ENCODE measurements at places on chromosomes 12 and 14.

DNA sequence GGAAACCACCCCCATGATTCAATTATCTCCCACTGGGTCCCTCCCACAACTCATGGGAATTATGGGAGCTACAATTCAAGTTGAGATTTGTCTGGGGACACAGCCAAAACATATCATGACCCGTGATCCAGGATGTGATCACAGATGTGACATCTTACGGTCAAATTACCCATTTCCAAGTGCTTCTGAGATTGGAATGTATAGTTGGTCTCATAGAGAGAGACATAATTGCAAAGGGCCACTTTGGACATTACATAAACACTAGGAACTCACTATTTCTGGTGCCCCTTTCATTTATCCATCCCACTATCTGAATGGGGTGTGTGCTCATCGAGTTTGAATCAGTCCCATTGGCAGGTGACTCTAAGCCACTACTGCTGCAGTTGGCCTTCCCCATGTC, 204.5 kb downstream of the PHLDA1 start:
- no peak for DNase-seq

GRCh38 chr12:30970559-30971197, 44.1 kb downstream of the TSPAN11 start:
- DNase-seq = no peak

- DNase-seq = no peak
These were observed 2.4 kb downstream of the PRKD1 start for GRCh38 chr14:29925101-29925722.

- DNase-seq = no peak
These were observed 1.5 kb downstream of the HIF1A start for GRCh38 chr14:61696753-61697318.

GRCh38 chr12:118319627-118320026, 53.1 kb downstream of the TAOK3 start:
- no peak for DNase-seq

DNA sequence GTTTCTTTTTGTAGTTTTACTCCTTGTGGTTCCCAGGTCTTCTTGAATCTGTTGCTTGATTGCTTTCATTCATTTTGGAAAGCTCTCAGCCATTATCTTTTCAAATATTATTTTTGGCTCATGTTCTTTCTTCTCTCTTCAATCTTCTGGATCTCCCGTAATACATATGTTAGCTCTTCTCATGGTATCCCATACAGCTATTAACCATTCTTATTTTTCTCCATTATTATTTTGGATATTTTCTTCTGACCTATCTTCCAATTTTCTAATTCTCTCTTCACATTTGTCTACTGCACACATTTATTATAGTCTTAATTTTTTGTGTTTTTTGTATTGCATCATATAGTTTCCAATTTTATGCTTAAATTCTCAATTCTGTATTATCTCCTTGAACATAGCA, 123.9 kb upstream of the ARID2 start:
- no peak for DNase-seq

- DNase-seq = no peak
These were observed 12.0 kb downstream of the CLSTN3 start for GRCh38 chr12:7142056-7142644.

- DNase-seq = no peak
These were observed 30.4 kb downstream of the RAP1B start for GRCh38 chr12:68641138-68641537.

GRCh38 chr12:130698106-130698505, 18.0 kb downstream of the RIMBP2 start:
- no peak for DNase-seq

DNA sequence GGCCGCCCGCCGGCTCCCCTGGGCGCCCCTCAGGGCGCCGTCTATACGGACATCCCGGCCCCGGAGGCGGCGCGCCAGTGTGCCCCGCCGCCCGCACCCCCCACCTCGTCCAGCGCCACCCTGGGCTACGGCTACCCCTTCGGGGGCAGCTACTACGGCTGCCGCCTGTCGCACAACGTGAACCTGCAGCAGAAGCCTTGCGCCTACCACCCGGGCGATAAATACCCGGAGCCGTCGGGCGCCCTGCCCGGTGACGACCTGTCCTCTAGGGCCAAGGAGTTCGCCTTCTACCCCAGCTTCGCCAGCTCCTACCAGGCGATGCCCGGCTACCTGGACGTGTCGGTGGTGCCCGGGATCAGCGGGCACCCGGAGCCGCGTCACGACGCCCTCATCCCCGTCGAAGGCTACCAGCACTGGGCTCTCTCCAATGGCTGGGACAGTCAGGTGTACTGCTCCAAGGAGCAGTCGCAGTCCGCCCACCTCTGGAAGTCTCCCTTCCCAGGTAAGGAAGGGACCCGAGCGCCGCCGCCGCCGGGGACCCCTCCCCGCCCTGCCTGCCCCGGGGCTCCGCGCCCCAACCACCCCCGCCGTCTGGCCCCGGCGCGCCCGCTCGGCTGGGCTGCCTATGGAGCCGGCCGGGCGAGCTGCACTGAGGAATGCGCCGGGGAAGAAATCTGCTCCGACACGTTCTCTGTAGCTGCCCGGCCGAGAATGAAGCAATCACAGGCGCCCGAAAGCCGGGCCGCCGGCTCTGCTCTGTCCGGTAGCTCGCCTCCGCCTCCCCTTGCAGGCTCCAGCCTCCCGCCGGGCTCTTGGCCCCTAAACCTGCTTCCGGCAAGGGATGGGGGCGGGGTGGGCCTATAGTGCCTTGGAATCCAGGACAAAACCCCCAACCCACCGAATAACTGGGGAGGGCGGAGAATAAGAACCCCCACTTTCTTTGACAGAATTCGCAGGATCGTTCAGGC, 794 bp downstream of the HOXC13 start:
- DNase-seq = no peak

GRCh38 chr14:77268989-77269600, 1.9 kb downstream of the NGB start:
- DNase-seq = no peak

DNA sequence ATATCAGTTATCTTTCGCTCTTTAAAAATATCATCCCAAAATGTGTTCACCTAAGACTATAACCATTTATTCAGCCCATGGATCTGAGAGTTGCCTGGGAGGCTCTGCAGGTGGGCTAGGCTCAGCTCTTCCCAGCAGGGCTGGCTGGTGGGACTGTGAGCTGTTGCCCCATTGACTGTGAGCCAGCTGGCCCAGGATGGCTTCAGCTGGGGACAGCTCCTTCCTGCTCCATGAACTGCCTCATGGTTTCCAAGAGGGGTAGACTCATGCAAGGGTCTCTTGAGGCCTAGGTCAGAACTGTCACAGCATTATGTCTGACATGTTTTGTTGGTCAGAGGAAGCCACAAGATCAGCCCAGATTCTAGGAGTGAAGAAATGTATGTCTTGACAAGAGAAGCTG, 114.1 kb upstream of the E2F7 start:
- DNase-seq = no peak

GRCh38 chr12:97805146-97805545, 342.5 kb downstream of the RMST start:
- DNase-seq = peak; percentile 44

DNA sequence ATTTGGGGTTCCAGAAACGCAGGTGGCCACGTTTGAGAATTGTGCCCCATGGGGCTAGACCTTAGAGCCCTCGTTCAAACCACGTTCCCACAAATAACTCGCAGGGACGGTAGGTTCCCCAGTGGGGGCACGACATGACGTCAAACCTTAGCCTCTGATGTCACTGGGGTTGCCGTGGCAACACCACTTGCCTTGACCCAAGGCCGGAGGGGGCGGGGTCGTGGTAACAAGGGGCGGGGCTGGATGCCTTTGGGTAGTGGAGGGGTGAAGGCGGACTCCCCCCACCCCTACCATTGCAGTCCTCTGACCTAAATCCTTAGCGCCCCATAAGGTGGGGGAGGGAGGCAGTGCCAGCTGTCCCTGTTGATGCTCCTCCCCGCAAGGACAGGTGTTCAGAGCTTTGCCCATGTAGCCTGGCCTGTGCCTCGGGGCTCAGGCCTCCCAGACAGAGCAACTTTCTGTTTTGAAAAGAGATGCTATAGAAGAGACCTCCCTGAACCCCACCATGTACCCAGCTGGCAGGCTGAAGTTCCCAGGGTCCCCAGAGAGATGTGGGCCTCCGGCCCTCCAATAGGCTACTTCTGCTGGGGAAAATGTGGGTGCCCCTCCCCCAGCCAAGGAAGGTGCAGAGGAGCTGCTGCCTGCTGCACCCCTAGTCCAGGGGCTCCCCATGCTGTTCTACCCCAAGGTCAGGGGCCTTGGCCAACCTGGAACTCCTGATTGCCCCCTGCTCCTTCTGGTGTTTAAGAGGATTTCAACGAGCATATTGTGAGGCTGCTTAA, 1.9 kb downstream of the FAM222A start:
- no peak for DNase-seq

GRCh38 chr14:24399447-24399822, 632 bp downstream of the NYNRIN start:
- DNase-seq = no peak

- no peak for DNase-seq
These were observed 90.9 kb downstream of the SYNE3 start for GRCh38 chr14:95425369-95426115.

DNA sequence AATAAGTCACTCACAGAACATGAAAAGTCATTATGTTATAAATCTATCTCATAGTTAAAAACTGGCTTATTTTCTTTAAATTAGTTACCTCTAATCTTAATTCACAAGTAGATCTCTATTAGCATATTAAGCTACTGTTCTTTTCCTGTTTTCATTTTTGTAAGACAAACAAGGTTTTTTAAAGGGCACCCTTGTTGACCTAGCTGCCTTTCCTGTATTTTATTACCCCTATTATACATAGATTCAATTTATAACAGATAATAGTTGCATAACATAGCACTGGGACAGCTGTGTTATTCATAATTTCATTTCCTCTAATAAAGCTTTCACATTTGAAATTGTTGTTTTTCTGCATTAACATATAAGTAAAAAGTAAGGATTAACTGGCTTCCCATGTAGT, 1500.7 kb upstream of the FLRT2 start:
- DNase-seq = no peak

DNA sequence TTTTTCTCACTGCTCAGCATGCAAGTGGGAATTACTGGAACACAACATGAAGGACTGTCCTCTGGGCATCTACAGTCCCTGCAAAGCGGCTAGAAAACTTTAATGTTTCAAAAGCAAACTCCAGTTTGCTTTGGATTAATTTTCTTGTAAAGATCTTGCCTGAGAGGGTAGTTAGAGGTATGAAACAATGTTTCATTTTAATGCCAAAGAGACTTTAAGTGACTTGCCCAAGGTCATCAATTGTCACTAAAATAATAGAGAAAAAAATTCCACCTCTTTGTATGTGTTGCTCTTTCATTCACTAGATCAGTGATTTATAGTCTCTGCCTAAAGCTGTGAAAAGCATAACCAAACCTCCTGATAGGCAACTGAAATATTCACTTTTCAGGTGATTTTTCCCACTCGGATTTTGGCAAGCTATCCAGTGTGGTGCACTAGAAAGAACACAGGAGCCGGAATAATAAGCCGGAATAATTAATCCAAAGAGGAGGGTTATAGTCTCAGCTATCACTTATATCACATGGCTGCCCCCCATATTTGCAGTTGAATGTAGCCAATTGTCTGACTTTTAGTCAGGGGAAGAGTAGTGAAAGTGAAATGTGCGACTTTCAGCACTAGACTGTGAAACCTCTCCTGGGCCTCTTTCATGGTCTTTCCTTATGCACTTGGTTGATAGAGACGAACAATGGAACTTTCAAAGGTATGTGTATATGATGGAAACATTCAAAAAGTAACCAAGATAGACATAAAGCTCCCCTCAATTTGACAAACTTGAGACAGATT, 107.7 kb downstream of the SLC6A15 start:
- no peak for DNase-seq

GRCh38 chr12:96263449-96263902, 69.3 kb downstream of the ELK3 start:
- DNase-seq = no peak

Data from anterior cingulate cortex (tissue), 58 donors.